ENCODE measurements at places on chromosomes 7 and 10.

- no peak for DNase-seq
Measured at GRCh38 chr7:46738796-46739195, 817.7 kb upstream of the IGFBP3 start.

DNA sequence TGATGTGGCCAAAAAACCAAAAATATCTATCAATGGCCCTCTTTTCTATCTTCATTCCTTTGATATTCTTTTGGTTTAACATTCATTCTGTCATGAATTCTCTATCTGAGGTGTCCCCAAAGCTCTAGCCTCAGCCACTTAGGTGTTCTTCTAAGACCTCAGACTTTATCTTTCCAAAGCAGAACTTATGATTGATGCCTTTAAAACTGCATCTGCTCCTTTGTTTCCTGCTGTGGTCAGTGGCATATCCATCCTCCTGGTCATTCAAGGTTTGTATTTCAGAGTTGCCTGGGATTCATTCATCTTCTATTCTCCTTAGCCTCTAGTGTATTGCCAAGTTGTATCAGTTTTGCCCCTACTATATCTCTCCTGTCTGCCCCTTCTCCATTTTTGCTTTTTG lies 30.6 kb downstream of the FHIP2A start:
- no peak for DNase-seq

DNA sequence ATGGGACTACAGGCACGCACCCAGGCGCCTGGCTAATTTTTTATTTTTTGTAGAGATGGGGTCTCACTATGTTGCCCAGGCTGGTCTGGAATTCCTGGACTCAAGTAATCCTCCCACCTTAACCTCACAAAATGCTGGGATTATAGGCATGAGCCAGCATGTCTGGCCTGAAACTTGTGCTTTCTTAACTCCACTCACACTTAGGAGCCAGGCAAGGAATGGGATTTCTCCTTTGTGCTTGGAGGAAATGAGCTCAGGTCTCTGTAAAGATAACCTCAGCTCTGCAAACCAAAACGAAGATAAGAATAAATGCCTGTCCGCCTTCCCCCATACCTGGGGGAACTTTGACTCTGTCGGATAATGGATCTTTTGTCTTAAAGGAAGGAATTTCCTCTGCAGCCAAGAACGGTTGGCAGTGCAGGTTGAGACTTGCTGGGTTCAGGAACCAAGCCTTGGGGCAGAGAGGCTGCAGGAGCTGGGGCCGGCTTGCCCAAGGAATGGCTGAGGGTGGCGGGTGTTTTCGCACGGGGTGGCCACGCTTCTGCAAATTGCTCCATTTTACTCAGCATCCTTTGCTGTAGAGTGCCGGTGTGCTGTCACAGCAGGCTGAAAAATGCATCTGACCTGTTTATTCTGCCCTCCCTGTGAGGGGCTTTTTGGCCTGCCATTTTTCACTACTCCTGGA lies 174.2 kb downstream of the KIAA1217 start:
- no peak for DNase-seq

GRCh38 chr7:77791336-77791735 lies 6.9 kb downstream of the TMEM60 start:
- no peak for DNase-seq

DNA sequence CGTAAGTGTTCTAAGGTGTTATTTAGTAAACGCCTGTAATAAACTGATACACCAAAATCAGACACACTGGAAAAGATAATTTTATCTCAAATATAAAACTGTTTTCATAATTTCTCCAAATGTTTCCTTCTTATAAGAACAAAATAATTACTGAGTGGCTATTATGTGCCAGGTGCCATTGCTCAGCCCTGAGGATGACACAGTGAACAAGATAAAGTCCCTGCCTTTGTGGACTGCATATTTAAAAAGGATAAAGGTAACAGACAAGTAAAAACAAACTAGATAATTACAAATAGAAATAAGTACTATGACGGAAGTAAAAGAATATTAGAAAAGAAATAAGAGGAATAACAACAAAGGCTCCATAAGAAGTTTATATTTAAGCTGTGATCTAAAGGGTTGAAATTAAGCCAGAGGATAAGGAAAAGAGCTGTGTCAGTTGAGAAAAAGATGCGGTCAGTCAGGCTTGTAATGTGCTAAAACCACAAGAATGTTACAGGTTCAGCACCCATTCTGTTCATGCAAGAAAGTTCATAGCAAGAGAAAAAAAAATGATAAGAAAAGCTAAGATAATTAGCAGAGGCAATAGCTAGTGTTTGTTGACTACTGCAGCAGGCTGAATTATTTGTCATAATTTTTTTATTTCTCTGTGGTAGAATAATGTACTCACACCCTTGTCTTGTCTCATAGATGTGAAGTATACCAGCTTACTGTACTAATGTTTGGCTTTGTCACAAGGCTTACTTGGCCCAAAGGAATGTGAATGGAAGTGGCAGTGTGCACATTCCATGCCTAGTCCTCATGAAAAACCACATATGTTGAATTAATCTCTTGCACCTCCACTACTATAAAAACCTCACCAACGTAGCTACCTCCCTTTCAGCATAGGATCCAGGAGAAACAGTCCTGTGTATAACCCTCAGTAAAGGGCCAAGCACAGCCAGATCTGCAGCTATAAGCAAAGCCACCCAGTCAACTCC lies 75.1 kb downstream of the CRPPA start:
- no peak for DNase-seq

DNA sequence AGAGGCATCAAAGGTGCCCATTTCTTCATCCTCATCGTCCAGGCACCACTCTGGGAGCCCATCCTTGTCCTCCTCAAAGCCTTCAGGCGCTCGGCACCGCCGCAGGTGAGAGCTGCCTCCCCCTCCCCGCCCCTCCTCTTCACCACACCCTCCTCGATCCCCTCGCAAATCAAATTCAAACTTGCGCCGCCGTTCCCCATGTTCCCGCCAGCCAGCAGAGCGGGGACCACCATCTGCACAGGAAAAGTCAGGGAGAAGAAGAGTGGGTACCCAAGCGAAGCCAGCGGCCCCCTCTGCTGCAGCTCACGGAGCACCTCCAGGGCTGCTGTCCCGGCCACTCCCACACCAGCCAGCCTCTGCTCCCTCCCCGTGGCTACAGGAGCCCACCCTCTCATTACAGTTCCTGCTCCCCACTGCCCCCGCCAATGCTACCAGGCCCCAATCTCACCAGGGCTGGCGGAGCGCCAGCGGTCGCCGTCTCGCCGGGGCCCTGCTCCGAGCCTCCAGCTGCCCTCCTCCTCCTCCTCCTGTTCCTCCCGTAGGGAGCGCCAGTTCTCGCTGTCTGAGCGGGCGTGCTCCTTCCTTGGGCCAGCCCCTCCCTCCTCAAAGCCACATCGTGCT lies 7.7 kb downstream of the GIGYF1 start:
- no peak for DNase-seq

DNA sequence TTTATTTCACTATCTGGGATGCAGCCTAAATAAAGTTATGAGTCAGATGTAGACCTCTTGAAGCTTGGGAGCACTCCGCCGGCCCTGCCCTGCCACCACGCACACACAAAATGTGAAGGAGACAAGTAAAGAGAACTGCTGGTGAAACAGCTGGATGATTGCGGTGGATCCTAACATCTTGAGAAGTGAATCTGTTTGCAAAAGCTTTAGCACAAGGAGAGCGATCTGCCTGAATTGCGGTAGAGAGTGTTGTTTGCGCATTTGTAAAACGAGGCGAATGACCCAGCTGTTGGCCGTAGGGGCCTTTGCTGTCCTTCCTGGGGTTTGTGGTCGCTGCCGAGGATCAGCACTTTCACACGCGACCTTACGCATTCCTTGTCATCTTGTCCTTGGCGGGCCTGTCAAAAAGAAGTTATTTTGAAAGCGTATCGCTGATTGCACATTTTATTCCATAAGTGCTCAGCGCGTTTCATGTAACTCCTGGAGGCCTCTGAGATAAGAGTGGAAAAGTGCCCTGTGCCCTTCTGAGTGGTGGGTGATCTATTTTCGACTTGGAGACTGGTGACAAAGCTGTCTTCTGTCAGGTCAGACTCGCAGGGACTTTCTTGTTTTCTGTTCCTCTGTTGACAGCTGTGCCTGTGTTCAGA lies 40.8 kb downstream of the RBM20 start:
- no peak for DNase-seq

- DNase-seq = no peak
Measured at GRCh38 chr7:86925221-86925620, 134.2 kb downstream of the ELAPOR2 start.

- no peak for DNase-seq
Measured at GRCh38 chr7:13980474-13980873, 9.0 kb downstream of the ETV1 start.

DNA sequence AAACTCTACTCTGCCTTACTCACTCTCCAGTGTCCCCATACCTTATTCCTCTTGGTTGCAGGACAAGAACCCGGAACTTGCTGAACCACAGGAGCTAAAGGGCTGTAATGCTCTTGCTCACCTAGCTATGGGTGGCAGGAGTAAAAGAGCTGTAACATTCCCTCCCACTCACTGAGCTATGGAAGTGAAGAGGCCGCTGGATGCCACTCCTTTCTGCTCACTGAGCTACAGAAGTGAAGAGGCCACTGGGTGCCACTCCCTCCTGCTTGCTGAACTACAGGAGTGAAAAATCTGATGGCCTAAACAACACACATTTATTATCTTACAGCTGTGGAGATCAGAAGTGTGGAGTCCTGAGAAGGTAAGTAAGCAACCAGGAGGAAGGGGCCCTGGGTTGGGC lies 17.5 kb downstream of the MRPS24 start:
- DNase-seq = no peak

DNA sequence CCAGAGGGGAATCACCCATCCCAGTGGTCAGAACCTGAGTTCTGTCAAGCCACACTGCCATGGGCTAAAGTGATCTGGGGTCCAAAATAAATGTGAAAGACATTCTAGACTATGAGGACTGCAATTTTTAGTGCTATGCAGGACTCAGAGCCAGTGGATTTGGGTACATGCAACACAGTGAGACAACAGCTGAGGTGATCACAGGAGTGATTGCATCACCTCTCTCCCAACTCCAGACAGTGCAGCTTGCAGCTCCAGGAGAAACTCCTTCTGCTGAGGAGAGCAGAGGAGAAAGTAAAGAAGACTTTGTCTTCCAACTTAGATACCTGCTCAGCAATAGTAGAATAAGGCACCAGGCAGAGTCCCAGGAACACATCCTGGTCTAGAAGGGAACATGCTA lies 682.0 kb upstream of the POT1 start:
- no peak for DNase-seq

DNA sequence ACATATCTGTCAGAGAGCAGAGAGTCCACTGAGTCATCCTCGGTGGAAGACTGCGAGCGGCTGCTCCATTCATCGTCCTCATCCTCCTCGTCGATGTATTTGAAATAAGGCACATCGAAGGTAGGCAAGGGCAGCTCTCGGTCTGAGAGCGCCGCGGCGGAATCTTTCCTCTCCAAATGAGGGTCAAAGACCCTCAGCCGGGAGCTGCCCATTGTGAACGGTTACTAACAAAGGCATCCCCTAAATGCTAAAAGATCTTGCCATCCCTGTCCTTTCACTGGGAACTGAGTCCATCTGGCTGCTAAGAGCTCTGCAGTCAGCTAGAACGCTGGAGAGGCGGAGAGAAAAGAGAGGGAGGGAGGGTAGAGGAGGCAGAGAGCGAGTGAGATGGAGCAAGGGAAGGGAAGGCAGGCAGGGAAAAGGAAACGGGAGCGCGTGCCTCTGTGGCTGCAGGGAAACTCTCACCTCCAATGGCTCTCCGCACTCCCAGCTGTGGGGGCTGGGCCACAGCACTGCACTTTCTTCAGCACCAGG lies 163.4 kb downstream of the RAPGEF5 start:
- no peak for DNase-seq

GRCh38 chr10:18325889-18326531 lies 185.8 kb downstream of the CACNB2 start:
- DNase-seq = no peak

DNA sequence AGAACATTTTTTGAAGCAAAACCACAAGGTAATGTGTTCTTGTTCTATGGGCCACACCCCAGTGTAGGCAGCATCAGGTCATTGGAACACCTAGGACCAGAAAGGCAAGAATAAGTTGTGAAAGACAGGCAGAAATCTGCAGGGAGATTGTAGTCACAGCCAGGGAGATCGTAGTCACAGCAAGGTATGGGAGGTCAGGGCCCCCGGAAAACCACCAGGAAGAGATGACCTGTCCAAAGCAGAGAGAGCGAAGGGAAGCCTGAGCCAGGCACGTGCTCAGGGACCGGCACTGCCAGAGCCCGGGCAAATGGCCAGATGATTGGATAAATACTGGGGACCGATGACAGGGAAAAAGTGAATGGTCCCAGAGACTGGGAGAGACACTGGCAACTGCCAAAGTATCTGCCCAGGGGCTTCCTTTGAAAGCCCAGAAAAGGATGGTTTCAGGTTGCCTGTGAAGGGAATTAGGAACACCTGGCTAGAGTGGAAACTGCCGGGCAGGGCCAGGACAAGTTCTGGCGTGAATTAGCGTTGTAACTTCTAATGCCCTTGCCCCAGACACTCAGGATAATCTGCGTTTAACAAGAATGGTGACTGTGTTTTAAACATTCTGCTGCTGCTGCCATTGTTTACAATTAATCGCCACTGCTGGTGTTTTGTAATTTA lies 3.9 kb upstream of the NOBOX start:
- no peak for DNase-seq

GRCh38 chr7:111242141-111242755 lies 151.3 kb downstream of the LRRN3 start:
- DNase-seq = no peak

DNA sequence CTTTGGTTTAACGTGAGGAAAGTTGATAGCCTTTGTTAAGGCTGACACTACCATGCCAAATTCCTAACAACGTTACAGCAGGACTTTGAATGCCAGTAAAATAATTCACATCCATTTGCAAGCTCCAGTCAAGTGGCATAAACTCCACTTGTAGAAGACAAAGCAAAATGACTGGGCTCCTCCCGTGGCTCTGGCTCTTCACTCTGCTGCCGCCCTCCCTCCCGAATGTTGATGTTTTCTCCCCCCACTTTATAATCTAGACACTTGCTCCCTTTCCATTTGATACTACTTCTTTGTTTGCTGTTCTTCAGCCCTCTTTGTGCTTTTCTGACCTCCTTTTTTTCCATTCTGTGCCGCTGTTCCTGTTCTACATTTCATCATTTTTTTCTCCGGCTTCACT lies 22.8 kb upstream of the ITGB8 start:
- no peak for DNase-seq

DNA sequence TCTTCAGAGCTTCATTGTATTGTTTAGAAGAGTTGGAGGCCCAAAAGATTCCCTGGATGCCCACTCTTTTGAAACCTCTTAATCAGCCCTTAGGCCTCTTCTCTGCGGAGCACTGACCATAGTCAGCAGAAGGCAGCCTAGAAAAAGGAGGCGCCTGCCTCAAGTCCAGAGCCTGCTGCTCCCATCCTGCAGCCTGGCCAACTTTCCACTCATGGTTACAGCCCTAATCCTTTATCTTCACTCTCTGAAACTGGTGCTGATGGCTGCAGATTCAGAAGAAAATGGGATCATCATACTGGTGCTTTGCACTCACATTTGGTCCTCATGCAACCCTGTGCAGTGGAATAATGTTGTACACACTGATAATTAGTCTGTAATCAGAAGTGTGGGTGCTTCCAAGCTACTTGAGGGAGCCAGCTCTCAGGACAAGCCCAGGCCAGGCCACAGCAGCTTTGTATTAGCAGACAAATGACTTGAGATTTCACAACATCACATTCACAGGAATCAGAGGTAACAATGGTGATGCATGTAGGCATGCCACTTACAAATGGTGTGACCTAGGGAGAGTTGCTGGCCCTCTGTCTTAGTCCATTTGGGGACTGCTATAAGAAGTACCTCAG lies 272.9 kb downstream of the GALNT17 start:
- DNase-seq = no peak

GRCh38 chr10:104028146-104028545 lies 57.5 kb downstream of the COL17A1 start:
- no peak for DNase-seq
